ENCODE measurements at places on chromosomes 11 and 22.
A peak's percentile ranks its signal among the peaks of the same experiment; 100 is the strongest.

DNA sequence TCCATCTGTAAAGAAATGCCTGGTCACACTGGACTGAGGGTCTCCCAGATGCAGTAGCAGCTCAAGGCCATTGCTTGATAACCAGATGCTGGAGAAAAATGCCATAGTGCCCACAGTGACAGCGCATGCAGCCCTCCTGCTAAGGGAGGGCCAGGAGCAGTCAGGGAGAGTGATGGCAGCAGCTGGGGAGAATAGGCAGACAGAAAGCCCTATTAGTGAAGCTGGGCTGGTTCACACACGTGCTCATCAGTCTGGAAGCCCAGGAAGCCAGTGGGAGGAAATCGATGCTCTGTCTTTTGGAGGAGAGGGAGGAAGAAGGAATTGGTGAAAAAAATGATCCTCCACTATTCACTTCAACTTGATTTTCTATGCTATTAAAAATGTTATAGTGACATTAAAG, 82.9 kb downstream of the OSBP2 start:
- no peak for DNase-seq

- peak; percentile 79 for DNase-seq
These were observed 56.8 kb downstream of the C22orf31 start for GRCh38 chr22:29004647-29005371.

- DNase-seq: no peak
These were observed 22.6 kb upstream of the RCN1 start for GRCh38 chr11:32068134-32068870.

DNA sequence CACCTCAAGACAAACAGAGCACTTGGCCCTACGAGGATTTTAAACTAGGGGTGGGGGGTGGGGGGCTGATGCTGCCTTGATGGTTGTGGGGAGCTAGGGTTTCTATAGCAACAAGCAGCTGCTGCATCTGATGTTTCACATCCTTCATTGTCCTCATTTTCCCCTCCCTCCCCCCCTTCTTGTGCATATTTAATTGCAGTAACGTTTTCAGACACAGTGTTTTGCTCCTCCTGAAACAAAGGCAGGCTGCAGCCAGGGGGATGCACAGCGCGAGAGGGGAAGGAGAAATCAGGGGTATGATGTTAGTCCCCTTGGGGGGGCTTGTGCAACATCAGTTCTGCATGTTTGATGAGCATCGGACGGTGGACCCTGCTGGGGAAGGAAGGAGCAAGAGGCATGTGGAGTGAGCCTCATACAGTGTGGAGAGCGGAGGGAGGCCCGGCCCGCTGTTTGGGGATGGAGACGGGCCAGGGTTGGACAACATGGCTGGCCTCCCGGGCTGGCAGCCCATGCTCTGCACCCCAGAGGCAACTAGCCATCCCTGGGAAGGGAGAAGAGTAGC, 208.3 kb downstream of the CEP164 start:
- DNase-seq: no peak

- peak; percentile 92 for DNase-seq
These were observed 69.1 kb upstream of the ADSL start for GRCh38 chr22:40276996-40277823.

- DNase-seq: no peak
These were observed 77.5 kb downstream of the CNTN5 start for GRCh38 chr11:99098258-99098657.

DNA sequence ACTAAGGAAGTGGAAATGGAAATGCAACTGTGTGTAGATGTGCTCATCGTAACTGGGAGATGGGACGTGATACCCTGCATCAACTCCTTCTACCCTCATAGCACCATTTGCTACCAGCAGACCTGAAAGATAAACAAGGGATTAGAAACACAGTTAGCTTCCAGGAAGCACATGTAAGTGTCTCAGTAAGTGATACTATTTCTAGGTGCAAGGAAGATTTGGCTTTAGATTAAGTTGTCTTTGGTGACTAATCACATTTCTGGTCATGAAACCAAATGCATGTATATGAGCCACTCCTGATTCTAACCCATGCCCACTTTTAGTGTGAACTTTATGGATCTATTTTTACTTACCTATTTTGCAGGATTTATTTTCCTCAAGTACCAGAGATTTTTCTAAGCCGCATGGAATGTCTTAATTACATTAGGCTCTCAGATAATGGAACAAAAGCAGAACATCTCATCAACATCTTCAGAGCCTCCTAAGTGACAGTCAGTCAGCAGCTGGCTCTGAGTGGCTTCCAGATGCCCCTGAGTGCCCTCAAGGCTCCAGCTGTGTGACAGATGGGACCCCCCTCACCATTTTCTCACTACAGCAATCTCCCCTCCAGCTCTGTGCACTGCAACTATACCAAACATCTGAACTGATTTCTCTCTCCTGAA, 21.2 kb downstream of the SLC5A12 start:
- DNase-seq: no peak

DNA sequence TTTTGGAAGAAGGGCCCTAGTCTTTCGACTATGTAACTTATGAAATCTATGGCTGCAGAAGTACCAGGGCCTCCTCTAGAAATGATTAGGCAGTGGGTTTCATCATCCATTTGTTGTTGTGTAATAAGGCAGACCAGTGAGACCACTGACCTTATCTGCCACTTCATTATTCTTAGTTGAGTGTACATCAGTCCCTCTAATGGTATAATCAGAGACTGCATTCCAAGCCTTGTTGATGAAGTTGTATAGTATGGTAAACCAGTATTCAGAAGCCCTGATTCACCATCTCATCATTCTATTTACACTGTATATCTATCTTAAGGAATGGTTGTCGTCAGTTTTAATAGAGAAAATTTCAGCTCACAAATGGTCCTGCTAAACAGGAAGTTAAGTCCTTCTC, 32.2 kb upstream of the GRIA4 start:
- peak; percentile 75 for DNase-seq

DNA sequence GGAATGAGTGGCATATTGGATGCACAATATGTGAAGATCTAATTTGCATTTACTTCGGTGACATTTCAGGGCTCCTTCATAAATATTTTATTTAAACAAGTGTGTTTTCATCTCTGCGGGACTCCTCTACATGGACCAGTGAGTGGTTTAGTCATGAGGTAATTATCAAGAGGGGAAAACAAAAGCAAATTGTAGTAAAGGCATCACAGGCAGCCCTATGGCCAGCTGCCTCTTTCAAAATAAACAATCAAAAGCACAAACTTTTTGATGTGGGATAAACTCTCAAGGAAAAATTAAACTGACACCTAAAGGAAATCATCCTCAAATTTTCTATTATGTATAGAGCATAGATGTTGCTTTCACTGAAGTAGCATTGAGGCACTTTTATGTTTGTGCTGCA, 6.0 kb downstream of the SYT9 start:
- no peak for DNase-seq

- DNase-seq: no peak
These were observed 63.6 kb downstream of the DHCR7 start for GRCh38 chr11:71384561-71384960.

DNA sequence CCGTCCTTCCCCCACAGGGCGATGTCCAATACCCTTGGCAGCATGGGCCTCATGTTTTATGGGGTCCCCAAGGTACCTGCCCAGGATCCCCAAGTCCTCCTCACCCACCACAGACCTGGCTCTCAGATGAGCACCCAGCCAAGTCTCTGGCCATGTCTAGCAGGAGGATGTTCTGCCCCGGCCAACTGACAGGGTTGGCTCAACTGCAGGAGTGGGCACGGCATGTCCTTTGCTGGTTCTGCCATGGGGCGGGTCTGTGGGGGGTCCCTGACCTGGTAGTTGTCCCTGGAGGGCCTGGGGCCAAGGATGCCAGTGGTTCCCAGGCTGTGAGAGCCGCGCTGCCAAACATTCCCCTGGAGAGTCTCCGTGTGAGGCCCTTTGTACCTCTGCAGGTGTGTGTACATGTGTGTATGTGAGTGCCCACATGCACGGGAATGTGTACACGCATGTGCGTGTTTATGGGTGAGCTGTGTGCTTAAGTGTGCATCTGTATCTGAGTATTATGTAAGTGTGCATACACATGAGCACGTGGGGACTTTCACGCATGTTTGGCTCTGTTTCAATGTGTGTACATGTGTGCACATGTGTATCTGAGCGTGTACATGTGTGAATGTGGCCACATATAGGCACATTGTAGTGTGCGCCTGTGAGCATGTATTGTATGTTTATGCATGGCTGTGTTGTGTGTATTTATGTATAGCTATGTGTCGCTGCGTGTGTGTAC, 85.5 kb downstream of the KCNQ1 start:
- no peak for DNase-seq

- DNase-seq: no peak
These were observed 25.1 kb downstream of the RTN4RL2 start for GRCh38 chr11:57485217-57485990.

DNA sequence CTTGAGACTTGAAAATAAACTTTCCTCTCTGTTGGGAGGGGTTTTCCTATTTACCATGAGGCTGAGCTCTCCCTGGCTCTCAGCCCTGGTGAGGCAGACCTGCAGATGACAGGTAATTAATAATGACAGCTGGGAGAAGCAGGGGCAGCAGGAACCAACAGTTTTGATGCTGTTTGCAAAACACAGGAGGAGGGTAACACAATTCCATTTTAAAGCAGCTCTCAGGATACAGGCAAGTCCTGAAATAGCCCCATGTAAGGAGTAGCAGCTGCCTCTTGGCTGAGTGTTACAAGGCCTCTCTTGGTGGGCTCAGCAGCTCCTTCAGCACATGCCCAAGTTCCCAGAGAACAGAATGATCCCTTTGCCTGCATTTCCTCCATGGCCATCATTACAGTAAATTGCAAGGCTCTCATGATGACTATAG, 13.3 kb downstream of the PARVA start:
- DNase-seq: peak; percentile 48

- DNase-seq: no peak
These were observed 195 bp upstream of the ALX4 start for GRCh38 chr11:44310206-44310462.

- DNase-seq: peak; percentile 33
These were observed 14.3 kb upstream of the FGF19 start for GRCh38 chr11:69718147-69718546.

- no peak for DNase-seq
These were observed 13.1 kb upstream of the ABCC8 start for GRCh38 chr11:17489751-17490150.

DNA sequence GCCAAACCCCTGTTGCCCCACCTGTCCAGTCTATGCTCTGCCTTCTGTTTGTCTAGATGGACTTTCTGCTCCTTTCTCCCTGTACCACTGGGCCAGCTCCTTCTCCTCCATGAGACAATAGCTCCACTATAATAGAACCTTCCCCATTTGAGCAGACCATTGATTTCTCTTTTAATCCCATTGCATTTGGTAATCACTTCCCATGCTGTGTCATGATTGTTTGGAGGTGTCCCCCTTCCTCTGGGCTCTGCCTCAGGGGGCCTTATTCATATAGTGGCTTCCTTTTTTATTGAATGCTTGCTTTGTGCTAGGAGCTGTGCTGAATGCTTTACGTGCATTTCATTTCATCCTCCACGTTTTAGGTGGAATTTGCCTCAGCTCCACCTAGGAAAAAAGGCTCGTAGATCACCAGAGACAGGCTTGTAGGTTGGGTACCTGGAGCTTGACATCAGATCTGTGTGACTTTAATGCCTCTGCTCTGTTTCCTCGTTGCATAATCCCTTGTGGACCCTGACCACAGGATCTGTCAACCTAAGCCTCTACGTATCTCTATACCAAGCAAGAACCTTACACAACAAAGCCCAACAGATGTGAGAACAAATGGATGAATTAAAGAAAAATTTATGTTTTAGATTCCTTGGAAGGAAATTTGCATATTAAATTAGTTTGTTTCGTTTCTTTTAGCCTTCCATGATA, 106.2 kb upstream of the RASSF10 start:
- no peak for DNase-seq

DNA sequence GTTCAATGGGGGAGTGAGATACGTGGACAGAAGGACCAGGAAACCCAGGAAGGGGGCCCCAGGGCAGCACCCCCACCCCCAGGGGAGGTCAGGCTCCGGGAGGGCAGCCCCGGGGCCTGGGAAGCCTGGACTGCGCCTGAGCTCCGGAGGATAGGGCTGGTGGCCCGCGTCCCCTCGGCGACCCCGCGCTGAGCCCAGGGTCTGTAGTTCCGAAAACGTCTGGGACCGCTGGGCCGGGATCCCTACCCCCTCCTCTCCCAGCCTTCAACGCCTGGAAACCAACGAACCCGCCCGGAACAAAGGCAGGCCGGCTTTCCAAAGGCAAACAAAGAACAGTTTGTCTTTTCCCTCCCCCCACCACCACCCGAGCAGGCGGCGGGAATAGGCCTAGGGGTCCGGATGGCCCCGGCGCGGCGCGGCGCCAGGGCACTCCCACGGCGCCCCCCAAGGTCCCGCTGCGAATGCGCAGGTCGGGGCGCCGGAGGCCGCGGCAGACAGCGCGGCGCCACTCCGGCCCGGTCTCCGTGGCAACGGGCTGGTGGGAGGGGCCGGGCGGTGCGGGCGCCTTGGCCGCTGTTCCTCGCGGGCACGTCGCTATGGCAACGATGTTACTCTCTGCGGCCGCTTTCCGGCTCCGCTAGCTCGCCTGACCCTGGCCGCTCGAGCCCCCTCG, 58.5 kb downstream of the IGLL1 start:
- DNase-seq: peak; percentile 97

- no peak for DNase-seq
These were observed 16.2 kb downstream of the ARVCF start for GRCh38 chr22:20000246-20001081.

- DNase-seq: no peak
These were observed 158.8 kb downstream of the CACNA1I start for GRCh38 chr22:39729141-39729934.

DNA sequence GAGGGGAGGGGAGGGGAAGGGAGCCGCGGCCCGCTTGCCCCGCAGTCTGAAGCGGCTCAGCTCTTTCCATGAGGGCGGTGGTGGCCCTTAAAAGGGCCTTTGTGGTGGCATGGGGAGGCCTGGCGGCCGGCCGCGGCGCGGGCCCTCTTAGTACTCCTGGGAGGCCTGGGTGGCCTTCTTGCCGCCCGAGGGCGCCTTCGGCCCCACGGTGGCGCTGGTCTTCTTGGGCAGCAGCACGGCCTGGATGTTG, 6.9 kb downstream of the DPAGT1 start:
- no peak for DNase-seq

- no peak for DNase-seq
These were observed 56.3 kb upstream of the GRK3 start for GRCh38 chr22:25508161-25508560.

GRCh38 chr11:69409812-69410645, 71.4 kb upstream of the LINC01488 start:
- no peak for DNase-seq

DNA sequence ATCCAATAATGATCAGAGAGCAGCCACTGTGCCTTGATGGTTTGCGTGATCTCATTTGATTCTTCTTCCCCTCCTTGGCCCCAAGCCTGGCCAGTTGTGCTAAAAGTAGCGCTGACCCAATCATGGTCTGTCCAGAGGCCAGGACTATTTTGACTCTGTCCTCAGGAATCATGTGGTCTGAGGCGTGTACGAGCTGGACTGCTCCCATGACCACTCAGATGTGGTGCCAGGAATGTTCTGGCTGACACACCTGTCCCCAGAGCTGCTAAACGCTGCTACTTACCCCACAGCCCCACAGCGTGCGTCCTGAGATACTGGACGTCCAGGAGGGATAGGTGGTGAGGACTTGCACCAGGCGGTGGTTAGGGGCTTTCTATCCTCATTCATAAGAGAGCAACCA, 70.5 kb downstream of the FEZ1 start:
- DNase-seq: no peak

- DNase-seq: no peak
These were observed 28.1 kb downstream of the ME3 start for GRCh38 chr11:86644291-86644690.

- DNase-seq: no peak
These were observed 71.4 kb downstream of the FANCF start for GRCh38 chr11:22554221-22554620.
